GM10248 (cell line): ENCODE measurements at places on chromosomes 4 and X.

- DNase-seq: no peak
Measured at GRCh38 chr4:32776435-32777203, 2056.4 kb downstream of the PCDH7 start.

DNA sequence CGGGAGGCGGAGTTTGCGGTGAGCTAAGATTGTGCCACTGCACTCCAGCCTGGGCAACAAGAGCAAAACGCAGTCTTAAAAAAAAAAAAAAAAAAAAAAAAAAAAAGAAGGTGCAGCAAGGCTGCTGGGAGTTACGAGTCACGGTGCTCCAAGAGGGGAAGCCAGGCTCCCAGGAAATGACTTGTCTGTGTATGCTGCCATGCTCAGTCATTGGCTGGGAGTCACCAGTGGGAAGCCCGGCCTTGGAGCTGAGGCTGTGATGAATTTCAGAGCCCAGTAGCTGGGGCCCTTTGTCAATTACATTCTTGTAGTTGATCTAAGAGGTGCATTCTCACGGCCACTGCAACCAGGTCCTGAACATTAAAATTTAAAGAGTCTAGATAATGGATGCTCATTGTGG, 1105.1 kb upstream of the TENM3 start:
- no peak for DNase-seq

DNA sequence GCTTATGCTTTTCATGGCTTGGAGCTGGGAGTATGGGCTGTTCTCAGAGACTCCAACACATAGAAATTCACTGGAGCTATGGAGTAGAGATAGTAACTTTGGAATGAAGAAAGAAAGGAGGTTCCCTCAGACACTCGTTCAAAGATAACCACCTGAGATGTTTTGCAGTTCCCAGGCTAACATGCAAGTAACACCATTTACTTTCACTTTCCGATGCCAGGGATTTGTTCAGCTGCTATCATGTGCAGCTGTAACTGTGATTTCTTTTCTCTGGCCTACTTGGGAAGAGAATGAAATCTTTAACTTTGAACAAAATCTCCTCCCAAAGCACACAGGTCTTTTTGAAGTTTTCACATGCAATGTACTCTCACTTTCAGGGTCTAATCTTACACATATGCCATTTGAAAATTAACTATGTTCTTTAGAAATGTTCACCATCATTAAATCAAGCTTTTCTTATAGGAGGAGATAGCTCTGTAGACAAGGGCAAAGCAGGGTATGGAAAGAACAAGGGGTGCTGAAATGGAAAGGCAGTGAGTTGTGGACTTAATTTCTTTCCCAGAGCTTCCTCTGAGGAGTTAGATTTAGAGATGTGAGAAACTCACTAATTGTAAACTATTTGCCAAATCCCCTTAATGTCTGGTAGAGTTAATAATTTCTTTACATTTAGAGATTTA, 514.3 kb downstream of the PDHA2 start:
- DNase-seq: no peak

- DNase-seq: peak; percentile 24
Measured at GRCh38 chr4:128220286-128221235, 67.1 kb downstream of the PGRMC2 start.

- no peak for DNase-seq
Measured at GRCh38 chr4:72507860-72508419, 61.1 kb downstream of the ADAMTS3 start.

GRCh38 chr4:159018062-159018629, 84.7 kb upstream of the RAPGEF2 start:
- DNase-seq: peak; percentile 73

DNA sequence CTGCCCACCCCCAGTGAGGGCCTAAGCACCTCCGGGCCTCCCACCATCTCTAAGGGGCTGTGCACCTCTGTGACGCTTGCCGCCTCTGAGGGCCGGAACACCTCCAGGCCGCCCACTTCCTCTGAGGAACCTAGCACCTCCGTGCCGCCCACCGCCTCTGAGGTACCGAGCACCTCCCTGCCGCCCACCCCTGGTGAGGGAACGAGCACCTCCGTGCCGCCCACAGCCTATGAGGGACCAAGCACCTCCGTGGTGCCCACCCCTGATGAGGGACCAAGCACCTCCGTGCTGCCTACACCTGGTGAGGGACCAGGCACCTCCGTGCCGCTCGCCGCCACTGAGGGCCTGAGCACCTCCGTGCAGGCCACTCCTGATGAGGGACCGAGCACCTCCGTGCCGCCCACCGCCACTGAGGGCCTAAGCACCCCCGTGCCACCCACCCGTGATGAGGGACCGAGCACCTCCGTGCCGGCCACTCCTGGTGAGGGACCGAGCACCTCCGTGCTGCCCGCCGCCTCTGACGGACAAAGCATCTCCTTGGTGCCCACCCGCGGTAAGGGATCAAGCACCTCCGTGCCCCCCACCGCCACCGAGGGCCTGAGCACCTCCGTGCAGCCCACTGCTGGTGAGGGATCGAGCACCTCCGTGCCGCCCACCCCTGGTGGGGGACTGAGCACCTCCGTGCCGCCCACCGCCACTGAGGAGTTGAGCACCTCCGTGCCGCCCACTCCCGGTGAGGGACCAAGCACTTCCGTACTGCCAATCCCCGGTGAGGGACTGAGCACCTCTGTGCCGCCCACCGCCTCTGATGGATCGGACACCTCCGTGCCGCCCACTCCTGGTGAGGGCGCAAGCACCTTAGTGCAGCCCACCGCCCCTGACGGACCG, 977 bp downstream of the MAGEE1 start:
- DNase-seq: peak; percentile 10

DNA sequence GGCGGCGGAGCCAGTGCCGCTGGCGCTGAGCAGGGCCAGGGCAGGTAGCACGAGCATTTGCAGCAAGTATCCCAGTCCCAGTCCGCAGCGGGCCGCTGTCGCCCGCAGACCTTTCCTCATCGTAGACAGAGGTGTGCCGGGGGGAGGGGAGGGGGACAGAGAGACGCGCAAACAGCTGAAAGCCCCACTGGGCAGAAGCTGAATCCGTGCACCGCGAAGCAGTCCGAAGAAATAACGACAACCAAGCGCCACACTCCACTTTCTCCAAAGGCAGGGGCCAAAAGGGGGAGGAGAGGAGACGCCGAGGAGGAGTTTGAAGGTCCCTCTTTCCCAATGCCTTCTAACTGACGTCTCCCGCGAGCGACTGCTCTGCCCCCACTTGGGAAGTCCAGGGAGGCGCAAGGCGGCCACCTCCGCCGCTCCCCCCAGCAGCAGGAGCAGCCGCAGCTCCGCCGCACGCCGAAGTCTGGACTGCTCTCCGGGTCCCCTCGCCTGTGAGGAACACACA, at the start of gene UNC5C:
Gene UNC5C (minus strand): TSS at position 236 of the 508 bp plus-strand sequence.
- no peak for DNase-seq

GRCh38 chr4:101960431-101960830, 169.9 kb downstream of the BANK1 start:
- no peak for DNase-seq
